ENCODE measurements at places on chromosomes 7 and 10. TPM values are rescaled to one million over a fixed set of nuclear protein-coding genes. Genes with fewer than 3 reads are reported as not detected.

DNA sequence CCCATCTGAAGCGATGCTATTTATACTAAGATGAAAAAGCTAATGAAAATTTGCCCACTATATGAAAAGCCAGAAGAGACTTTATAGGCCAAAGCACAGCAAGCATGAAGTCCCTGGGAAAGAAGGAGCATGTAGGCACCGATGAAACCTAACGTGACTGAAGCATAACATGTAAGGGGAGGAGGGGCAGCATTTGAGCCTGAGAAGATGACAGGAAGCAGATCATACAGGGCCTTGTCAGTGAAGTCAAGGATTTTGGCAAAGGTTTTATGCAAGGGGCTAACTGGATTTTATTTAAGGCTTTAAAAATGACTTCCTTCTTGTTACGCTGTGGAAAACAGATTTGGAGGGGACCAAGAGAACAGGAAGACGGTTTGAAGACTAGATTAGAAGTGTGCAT is 744.0 kb downstream of the PHTF2 start:
- DNase-seq, result peak; percentile 7
- no peak overlapping the region for H3K4me3 ChIP-seq
- H3K27me3 ChIP-seq, result no peaks in the 10 kb centered on the region
- no peaks in the 10 kb centered on the region for H3K36me3 ChIP-seq
- H3K27ac ChIP-seq, result no peak overlapping the region
- no peaks in the 10 kb centered on the region for H3K4me1 ChIP-seq

PRTFDC1 gene
- 4.9 TPM for total RNA-seq

DNA sequence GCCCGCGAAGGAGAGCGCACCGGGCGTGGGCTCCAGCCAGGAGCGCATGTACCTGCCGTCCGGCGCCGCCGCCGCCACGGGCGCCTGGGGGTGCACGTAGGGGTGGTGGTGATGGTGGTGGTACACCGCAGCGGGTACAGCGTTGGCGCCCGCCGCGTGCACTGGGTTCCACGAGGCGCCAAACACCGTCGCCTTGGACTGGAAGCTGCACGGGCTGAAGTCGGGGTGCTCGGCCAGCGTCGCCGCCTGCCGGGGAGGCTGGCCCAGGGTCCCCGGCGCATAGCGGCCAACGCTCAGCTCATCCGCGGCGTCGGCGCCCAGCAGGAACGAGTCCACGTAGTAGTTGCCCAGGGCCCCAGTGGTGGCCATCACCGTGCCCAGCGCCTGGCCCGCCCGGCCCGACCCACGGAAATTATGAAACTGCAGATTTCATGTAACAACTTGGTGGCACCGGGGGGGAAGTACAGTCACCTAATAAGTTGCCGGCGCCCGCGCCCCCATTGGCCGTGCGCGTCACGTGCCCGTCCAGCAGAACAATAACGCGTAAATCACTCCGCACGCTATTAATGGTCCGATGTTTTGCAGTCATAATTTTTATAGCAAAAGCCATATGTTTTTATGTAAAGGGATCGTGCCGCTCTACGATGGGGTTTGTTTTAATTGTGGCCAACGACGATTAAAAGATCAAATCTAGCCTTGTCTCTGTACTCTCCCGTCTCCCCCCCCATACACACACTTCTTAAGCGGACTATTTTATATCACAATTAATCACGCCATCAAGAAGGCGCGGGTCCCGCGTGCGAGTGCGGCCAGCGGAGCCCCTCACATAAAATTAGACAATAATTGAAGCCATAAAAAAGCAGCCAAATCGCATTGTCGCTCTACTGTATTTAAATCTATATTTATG is at the start of gene HOXA9:
HOXA9 (minus strand) TSS at position 449 of the 907 bp plus-strand sequence; CDS start at position 369, 80 bp downstream.
- H3K4me3 ChIP-seq, result peak within 1 kb of the TSS; percentile 16
- H3K27ac ChIP-seq, result no peak within 1 kb of the TSS
- no peak for DNase-seq

DNA sequence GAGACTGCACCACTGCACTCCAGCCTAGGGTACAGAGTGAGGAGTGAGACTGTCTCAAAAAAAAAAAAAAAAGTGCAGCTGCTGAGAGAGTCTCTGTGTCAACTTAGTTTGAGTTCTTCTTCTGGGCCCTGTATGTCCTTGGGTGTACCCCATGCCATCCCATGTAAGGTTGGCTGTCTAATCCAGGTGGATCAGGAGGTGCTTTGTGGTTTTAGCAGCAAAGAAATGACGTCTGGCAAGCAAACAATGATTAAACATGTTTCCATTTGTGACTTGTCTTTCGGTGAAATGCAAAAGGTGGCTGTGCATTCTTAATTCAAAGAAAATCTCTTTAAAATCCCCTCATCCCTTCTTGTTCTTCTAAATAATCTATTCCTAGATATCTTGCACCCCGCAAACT is 255.9 kb downstream of the ANKRD30A start:
- H3K4me3 ChIP-seq, result no peak overlapping the region
- no peaks in the 10 kb centered on the region for H3K36me3 ChIP-seq
- no peaks in the 10 kb centered on the region for H3K27me3 ChIP-seq
- H3K4me1 ChIP-seq, result no peaks in the 10 kb centered on the region

DNA sequence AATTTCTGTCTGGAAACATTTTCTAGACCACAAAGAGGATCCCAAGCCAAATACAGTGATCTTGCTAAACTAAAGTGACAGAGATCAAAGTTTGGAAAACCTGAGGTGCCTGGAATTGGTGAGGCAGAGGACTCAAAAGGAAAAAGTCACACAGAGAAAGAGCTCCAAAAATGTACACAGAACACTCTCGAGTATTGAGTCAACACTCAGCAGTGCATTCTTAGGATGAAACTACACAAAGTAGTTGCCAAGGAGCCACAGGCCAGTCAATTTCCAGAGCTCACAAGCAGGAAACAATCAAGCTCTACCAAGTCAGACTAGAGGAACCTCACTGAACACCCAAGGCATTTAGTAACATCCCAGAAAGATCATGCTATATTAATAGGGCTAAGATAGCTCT is 61.3 kb downstream of the MICU1 start:
- no peak for DNase-seq
- no peaks in the 10 kb centered on the region for H3K27me3 ChIP-seq
- H3K4me3 ChIP-seq, result no peak overlapping the region
- H3K4me1 ChIP-seq, result no peaks in the 10 kb centered on the region

DNA sequence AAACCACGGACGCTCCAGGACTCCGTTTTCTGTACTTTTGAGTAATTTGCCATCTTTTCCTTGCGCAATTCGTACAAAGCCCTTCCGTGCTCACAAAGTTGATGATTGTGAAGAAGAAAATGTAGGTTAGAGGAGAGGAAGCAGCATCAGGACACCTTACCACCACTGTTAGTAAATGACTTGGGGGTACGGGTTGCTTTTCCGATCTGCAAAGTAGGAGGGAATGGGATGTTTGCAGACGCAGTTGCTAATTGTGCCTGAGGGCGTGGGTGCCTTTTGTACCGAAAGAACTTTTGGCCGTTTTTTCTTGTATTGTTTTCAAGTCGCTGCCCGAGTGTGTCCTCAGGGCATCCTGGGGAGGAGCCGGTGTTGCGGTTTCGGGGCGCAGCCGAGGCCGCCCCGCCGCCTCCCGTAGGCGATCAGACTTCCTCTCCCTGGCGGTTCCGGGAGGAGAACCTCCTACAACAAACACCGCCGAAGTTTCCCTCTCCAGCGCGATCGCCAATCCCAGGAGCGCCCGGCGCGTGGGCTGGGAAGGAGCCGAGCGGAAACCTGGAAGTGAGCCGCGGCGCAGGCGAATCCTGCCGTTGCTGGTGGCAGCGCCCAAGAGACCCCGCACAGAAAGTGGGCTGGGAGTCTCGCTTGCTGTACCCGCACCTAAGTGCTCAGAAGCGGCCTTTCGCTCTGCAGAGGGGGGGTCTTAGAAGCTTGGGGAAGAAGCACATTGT is 1.0 kb downstream of the PRR15 start:
- no peaks in the 10 kb centered on the region for H3K36me3 ChIP-seq
- peaks cover 50% of the 10 kb centered on the region for H3K4me1 ChIP-seq

UNC5B gene
- 9.4 TPM for total RNA-seq

DNA sequence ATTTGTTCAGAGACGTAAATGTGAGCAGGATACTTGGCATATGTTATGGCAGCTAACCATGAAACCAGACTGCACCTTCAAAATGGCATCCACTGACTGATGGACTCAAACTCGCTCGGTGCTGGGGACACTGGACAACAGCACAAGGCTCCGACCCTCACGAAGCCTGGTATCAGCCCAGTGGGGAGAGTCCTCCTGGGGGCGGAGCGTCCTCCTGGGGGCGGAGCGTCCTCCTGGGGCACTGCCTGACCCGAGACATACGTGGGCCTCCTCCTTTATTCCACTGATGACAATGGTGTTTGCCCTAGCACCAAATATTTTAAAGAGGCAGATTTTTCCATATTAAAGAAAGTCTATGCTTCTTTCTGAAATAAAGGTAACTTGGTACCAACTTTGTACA is 39.5 kb downstream of the ESYT2 start:
- peaks cover 76% of the 10 kb centered on the region for H3K36me3 ChIP-seq
- no peak for DNase-seq
- H3K4me1 ChIP-seq, result no peaks in the 10 kb centered on the region

GRCh38 chr10:71878327-71879034 is 27.4 kb upstream of the PSAP start:
- H3K27me3 ChIP-seq, result no peaks in the 10 kb centered on the region
- no peaks in the 10 kb centered on the region for H3K36me3 ChIP-seq
- no peak overlapping the region for H3K4me3 ChIP-seq

GPRIN2 gene
- 27.8 TPM for total RNA-seq

DNA sequence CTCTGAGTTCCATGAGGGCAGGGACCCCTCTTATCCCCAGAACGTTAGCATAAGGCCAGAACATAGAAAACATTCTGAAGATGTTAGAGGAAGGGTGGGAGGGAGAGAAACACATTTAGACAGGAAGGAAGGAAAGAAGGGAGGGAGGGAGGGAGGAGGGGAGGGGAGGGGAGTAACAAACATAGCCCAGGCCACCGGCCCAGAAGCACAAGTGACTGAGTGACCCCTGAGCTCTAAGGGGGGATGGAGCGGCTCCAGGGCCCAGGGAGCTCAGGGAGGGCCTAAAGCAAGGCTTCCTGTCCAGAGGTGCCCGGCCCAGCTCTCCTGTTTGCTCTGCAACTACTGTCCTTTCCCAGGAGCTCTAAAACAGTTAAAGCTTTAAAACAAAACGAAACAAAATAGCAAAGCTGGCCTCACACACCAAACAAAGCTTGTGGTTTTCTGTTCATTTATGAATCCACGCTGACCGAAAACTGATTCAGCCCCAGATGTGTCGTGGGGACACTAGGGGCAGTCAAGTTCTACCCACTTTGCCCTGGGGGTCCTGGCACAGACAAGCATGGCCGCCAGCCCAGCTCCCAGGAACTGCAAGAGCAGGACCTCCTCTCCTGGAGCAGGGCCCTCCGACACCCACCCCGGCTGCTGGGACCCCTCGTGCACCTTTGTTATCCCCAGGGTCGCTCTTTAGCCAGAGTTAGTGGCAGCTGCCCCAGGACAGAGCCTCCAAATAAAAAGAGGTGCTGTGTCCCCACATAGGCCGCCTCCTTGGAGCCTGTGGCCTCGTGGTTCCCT is 496.2 kb upstream of the FOXK1 start:
- no peaks in the 10 kb centered on the region for H3K4me1 ChIP-seq
- no peak overlapping the region for H3K4me3 ChIP-seq
- H3K27ac ChIP-seq, result peak overlapping the region; percentile 10
- H3K27me3 ChIP-seq, result no peaks in the 10 kb centered on the region
- peak; percentile 52 for DNase-seq

GRCh38 chr7:70693686-70694433 is 438.1 kb upstream of the GALNT17 start:
- peak overlapping the region; percentile 92 for H3K27ac ChIP-seq
- H3K36me3 ChIP-seq, result no peaks in the 10 kb centered on the region

CELF2 gene
- total RNA-seq, result 37.1 TPM

DNA sequence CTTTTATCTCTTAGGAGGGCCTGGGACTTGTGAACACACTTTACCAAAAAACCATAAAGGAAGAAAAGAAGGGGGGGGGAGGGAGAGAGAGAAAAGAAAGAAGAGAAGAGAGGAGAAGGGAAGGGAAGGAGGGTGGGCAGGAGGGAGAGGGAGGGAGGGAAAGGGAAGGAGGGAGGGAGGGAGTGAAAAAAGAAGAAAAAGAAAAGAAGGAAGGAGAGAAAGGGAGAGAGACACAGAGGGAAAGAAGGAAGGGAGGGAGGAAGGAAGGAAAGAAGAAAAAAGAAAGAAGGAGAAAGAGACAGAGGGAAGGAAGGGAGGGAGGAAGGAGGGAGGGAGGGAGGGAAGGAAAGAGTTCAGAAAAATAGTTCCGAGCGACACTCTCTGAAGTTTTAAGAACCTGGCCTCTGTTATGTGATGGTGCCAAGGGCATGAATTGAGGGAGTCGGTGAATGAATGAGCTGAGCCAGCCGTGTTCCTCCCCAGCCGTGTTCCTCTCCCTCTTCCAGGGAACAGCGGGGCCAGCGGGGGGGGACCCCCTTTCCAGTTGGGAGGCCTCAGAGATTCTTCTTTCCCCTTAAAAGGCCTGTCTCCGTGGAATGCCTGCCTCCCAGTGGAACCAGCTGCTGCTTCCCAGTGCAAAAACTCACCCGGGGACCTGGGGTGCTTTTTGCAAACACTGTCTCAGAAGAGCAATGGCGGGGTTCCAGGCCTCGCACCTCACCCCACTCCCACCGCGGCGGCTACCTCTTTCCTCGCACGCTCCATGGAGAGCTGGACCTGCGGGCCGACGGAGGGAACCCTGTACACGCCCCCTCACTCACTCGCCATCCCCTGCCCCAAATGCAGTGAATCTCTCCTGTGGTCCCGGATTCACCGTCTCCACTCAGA is 84.1 kb downstream of the FOXL3 start:
- DNase-seq, result peak; percentile 48
- peaks cover 54% of the 10 kb centered on the region for H3K4me1 ChIP-seq
- H3K27ac ChIP-seq, result peak overlapping the region; percentile 81
- peaks cover 12% of the 10 kb centered on the region for H3K27me3 ChIP-seq
- H3K4me3 ChIP-seq, result no peak overlapping the region
- H3K36me3 ChIP-seq, result no peaks in the 10 kb centered on the region

DNA sequence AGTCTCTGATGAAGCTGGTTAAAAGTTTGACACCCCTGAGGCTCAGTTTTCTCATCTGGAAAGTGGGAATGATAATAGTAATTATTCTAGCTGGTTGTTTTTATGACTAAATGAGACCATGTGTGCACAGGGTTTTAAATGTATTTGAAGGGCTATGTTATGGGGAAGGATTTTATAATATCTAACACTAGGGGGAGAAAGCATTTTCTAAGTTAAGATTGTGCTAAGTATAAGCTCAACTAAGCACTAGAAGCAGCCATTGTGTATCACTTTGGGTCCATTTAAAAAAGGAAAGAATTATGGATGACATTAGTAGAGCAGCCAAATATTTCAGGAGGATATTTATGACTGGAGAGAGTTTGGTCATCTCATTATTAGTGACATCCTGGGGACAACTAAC is 49.5 kb upstream of the CREB5 start:
- no peak overlapping the region for H3K4me3 ChIP-seq
- no peaks in the 10 kb centered on the region for H3K27me3 ChIP-seq
- H3K27ac ChIP-seq, result no peak overlapping the region
- H3K4me1 ChIP-seq, result no peaks in the 10 kb centered on the region
- DNase-seq, result no peak

- H3K4me1 ChIP-seq, result no peaks in the 10 kb centered on the region
- no peak overlapping the region for H3K4me3 ChIP-seq
- no peak for DNase-seq
- H3K27me3 ChIP-seq, result no peaks in the 10 kb centered on the region
- H3K36me3 ChIP-seq, result no peaks in the 10 kb centered on the region
Measured at GRCh38 chr7:95863-96260, 96.5 kb upstream of the FAM20C start.
